COR-L47 (cell line): ENCODE measurements at places on chromosomes 6 and 20.

DNA sequence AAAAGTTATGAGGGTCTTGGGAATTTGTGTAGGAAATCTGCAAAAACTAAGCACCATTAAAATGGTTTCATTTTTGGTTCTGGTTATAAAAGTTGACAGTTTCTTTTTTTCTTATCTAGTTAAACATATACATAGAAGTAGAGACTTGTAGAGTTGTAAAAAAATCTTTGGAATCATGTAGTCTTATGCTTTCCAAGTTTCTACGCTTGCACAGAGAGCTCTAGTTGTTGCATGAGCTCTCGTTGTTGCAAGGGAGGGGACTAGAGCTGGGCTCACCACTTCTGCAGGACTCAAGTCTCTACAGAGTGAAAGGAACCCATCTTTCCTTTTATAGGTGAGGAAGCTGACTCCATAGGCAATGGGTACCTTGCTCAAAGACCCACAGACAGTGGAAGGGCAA is 21.6 kb upstream of the CCN2 start:
- DNase-seq: no peak

DNA sequence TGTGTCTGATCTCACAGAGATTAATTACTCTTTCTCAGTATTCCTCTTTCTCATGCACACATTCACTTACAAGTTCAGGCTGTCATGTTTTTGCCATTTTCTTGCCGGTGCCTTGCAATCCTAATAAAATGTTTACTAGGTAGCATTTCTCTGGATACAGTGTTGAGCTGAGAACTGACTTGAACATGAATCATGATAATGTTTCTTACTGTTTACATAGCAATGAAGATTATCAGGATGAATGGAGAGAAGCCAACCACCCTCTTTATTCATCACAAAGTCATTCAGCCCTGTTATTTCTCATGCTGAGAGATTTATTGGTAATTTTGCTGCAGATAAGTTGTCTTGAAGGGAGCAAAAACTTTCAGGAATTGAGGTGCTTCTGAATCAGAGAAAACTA is 185.5 kb upstream of the ECI2 start:
- DNase-seq: peak; percentile 28

DNA sequence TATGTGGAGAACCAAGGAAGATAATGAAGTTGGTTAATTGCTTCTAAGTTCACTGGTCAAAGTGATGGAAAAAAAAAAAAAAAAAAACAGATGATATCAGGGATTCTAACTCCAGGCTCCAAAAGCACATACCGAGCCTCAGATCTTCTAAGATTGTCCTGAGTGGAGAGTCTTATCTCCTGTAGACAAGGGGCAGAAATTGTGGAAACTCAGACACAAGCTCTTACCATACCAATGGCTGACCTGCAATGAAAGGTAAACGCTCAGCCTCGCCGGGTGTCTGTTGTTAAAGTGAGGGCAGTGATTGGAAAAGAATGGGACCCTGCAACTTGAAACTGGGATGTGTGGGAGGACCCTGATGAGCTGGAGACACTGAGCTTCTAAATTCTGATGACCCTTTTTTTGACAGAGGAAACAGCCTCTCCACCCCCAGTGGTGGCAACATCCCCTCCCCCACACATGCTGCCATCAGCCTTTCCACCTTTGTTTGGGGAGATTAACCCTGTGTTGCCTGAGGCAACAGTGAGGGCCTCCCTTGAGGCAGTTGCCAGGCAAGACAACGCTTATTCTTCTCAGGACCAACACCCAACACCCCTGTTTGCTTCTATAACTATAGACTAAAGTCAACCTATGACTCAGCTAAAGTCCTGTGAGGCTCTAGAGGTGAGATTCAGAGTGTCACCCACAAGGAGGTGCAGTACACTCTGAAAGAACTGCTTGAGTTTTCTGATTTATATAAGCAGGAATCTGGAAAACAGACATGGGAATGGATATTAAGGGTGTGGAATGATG is 154.0 kb downstream of the THBS2 start:
- no peak for DNase-seq

DNA sequence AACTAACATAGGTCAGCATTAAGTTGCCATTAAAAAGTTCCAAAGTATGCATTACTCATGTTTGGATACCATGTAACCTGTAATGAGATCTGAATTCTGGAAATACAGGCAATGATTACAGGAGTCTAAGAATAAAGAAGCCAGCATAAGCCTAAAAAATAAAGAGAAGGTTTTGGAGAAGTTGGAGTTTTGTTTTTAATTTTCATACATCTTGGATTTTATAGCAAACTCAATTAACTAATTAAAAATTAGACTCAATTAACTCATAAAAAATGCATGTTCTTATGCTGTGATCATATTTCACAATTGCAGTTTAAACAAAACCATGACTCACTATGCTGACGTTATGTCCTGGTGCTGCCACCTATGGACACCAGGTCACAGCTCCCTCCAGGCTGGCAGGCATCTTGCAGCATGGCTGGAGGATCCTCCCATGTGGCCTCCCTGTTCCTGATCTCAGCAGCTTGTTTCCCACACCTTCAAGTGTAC is 648.8 kb upstream of the AGPAT4 start:
- DNase-seq: peak; percentile 41

DNA sequence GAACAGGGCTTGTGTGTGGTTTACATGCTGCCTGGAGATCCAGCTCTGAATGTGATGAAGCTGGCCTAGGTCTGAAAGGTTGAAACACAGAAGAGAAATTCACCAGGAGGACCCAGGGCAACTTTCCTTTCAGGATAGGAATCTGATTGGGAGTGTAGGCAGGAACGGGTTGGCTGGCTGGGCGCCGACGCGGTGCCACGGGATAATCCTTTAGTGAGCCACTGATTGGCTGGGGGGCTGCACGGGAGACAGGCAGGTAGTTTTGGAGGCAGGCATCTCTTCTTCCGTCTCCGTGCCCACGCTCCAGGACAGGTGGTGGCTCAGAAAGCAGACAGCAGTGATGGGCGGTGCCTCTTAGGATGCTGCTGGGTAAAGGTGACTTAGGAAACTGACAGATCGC is 294.6 kb downstream of the CDH4 start:
- no peak for DNase-seq

DNA sequence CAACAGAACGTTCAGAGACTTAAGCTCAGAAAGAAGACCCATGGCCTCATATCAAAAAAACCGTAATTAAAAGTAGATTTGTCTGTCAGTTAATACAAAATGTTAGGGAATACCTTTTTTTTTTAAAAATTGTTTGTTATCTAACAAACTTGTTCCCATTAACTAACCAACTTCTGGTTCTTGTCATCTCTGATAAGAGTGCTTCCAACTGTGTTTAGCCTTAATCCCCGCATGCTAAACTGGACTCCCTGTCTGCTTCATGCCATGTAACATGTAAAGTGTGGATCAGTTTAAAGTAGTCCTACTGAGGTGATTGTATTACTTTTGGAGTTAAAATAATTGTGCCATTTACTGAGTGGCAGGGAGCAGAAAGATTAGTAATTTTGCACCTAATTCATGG is 6.3 kb downstream of the JARID2 start:
- no peak for DNase-seq

DNA sequence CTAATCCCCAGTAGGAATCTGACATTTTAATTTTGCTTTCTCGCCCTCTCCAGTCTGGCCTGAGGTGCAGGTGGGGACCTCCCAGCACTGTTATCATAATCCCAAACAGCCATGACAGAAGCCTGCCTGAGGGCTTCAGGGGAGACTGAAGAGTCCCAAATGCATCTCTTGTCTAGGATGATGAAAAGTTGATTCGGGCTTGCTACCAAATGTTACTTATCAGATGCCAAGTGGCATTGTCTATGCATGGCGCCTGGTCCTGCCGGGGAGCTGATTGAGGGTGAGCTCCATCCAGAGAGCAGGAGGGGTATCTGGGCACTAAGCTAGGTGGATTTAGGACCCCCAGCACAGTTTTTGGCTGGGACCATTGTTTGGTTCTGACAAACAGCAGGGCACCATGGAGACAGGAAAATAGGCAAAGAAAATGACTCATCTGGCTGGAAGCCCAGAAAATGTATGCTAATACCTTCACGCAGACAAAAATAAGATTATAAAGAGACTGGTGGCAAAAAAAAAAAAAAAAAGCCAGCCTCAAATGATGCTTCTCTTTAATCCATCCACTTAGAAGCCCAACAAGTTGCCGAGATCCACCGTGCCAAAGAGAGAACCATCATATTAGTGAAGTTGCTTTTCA is 513.7 kb upstream of the SULF2 start:
- DNase-seq: peak; percentile 67

DNA sequence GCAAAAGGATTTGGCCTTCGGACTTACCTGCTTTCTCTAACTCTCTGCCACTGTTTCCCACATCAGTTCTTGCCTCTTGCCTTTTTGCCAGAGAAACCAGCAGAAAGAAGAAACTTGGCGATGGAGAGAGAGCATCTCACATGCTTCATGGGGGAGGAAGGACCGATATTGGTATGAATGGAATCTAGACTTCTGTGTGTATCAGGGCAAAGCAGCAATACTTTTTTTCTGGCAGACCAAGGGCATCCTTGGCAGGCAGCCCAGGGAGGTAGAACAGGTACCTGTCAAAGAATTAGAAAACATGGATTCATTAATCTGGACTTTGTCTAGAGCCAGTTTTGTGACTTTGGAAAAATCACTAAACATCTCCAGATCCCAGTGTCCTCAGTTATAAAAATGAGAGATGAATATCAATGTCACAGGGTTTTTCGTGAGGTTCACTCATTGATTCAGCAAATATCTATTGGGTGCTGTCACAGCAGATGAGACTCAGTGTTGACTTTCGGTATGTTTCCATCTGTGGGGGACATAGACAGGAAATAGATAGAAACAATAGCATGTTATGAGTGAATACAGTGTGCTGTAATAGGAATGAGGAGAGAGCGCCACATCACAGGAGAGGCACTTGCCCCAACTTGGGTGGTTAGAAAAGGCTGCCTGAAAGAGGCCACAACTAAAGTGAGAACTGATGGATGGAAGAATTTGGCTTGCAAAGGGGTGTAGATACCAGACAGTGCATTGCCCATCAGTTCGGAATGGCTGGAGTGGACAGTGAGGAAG is 114.1 kb downstream of the CD83 start:
- peak; percentile 29 for DNase-seq

DNA sequence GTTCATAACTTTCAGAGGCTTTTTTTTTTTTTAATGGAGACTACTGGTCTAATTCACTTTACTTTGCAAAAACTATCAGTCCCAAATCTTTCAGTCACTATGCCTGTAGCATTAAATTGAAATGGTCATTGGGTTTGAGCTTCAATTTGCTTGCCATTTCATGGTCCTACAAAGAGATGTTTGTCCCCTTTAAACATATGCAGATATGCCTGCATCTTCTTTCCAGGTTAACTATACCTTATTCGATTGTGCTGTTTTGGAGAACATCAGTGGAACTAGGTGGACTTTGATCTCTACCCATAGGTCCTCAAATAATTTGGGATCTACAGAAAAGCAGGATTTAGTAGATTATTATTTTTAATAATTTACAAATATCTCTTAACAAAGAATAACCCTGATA is 4.6 kb downstream of the POU3F2 start:
- DNase-seq: no peak

DNA sequence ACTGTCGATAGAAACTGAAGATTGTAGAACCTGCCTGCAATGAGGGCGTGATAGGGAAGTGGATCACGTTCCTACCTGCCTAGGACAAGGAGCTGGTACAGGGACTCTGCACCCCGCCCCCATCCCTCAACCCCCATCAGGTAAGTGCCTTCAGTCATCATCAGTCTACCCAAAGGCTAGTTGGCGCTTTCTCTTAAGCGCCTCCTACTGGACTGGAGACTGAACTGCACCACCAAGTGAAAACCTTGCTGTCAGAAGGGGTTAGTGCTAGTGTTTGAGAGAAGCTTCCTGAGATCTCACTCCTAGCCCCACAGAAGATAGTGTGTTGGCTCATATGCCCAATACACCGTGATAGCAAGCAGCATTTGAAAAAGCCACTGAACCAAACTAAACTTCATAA is 706.5 kb upstream of the MAN1A1 start:
- DNase-seq: no peak

DNA sequence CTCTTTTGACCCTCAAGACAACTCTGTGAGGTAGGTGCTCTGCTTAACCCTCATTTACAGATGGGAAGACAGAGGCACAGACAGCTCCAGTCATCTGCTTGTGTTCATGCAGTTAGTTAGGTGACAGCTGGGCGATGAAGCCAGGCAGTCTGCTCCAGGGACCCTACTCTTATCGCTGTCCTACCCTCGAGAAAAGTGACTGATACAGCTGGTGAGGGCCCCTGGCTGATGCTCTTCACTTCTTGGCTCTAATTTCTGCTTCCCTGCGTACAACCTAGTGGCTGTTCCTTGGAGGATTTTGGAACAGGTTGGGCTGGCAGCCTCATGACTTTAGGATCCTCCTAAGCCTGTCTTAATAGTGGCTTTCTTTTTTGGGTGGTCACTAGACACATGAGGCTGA is 9.1 kb upstream of the TJAP1 start:
- DNase-seq: no peak

DNA sequence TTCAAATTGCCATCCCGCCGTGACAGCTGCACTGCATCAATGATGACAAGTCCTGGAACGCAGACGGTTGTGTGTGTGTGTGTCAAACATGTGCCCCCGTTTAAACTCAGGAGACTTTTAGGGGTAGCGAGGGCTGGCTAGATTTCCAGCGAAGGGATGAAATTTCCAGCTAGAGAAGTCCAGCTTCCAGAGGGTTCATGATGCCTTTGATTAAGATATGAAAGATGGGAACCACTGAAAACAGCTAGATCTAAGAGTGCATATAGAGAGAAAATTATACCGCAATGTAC is 644 bp downstream of the KIZ start:
- no peak for DNase-seq

GRCh38 chr6:43771858-43772680 is 2.1 kb downstream of the VEGFA start:
- DNase-seq: no peak

GRCh38 chr20:17379651-17380050 is 151.5 kb downstream of the BFSP1 start:
- DNase-seq: no peak
